Fibroblast of skin of right quadriceps (primary cell): ENCODE measurements at places on chromosomes 7 and 10.

GRCh38 chr10:125824736-125825135 is 1.4 kb downstream of the BCCIP start:
- peak; percentile 54 for DNase-seq

- peak; percentile 66 for DNase-seq
These were observed 129.6 kb downstream of the PRPF18 start for GRCh38 chr10:13716081-13717071.

GRCh38 chr10:1243486-1244234 is 187.5 kb downstream of the WDR37 start:
- DNase-seq: no peak

- DNase-seq: no peak
These were observed 136.9 kb upstream of the ASAH2 start for GRCh38 chr10:50388181-50388580.

DNA sequence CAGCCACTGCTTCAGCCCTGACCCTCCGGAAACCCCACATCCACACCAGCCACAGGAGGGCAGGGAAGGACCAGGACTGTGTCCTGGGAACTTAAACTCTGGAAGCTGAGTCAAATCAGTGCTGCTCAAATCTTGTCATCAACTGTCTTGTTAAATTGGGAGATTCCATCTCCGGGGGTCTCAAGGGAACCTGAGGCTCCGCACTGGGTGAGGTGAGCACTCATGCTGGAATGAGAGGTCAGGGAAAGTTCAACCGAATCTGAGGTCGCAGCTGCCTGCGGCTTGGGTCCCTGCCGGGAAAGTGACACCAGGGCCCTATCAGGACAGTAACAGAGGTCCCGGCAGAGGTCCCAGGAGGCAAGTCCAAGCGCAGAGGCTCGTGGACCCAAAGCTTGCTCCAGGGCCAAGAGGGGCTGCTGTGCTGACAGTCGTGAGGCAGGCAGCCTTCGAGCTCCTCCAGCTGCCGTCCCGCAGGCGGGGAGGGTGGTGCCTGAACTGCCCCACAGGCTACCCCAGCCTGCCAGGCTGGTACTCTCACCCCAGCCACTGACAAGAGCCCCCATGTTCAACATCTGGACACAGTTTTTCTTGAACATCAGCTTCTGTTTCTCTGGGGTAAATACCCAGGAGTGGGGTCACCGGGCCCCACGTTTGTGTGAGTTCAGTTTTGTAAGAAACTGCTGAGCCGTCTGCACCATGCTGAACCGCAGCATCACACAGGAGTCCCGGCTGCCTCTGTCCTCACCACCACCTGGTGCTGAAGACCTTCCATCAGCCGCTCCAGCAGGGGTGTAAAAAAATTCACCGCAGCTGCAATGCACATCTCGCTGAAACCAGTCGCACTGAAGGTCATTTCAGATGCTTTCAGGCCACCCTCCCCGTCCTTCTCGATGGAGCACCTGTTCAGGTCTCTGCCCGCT is 101.0 kb downstream of the DIP2C start:
- DNase-seq: peak; percentile 74

GRCh38 chr10:132918617-132919373 is 23.6 kb downstream of the CFAP46 start:
- no peak for DNase-seq

DNA sequence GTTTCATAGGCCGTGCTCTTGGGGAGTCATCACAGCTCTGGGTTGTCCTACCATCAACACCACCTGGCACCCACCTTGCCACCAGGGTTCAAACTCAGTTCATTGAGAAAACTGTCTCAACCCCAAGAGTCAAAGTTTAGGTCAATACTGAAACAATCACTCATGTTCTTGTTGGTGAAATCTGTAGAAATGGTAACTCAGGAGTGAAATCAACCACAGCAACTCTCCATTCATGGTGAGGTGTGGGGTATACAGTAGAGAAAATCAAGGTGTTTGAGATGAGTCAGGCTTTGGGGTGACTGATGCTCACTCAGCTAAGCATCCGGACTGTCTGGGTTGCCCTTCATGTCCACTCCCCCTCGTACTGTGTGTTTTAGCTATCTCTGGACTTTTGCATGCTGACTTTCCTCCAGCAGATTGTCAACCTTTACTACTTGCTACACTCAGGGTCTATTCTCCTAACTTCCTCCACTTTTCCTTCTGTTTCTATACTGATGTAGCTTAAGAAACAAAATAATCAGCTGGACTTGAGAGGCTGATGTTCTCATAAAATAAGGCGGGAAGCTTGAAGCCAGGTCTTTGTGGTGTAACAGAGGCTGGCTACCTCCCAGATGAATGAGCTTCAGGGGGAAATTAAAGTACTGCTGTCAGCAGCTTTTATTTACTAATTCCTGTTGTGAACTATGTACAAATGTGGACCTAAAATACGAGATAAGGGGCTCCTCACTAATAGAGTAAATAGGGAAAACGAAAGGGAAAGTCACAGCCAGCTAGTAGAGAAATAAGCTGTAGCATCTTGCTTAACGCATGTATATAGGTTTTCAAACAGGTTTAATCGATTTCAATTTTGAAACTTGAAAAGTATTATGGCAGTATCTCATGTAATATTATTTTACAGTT is 173.6 kb upstream of the AKR1E2 start:
- DNase-seq: no peak

DNA sequence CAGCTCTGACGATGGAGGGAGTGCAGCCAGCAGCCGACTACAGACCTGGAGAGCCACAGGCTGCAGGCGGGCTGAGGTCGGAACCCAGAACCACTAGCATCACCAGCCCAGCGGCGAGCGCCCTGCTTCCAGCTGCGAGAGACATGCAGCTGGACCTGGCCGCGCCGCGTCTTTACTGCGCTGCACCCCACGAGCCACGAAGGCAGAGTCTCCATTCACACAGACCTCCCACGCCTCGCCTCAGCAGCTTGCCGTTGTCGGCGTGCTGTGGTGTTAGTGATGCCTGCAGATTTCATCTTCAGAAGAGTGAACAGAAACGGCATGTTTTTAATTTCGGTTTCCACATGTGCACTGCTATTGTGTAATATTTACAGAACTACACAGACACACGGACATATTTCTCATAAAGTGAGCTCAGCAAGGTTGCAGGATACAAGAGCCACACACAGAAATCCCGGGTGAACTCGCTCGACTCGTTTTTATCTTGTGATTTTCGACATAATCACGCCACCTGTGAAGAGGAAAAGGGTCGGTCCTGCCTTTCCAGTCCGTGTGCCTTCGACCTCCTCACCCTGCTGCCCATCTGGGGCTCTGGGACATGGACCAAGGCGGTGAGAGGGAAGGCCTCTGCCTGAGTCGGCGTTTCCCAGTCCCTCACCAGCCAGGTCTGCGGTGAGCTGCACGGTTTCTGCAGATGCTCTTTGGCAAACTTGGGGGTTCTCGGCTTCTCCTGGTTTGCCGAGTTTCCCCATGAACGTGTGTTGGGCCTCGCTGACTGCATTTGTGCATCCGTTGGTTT is 252.2 kb downstream of the ELFN1 start:
- DNase-seq: peak; percentile 72

GRCh38 chr7:130882396-130882795 is 148.4 kb upstream of the KLF14 start:
- no peak for DNase-seq

DNA sequence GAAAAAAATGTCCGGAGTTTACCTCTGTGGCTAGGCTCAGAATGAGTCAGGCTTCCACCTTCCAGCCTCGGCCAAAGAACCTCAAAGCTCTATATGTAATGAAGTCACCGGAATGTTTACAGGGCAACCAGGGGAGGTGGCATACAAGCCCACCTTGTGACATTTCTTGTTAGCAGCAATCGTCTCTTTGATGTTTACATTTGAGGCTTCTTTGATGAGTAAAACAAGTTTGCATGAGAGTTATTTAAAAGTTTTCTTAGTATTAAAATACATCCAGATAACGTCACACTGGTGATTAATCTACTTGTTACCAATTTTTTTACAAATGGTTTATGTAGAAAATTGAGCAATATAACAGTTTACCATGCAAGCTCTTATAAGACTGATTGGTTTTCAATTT is 133.1 kb upstream of the ADAM12 start:
- no peak for DNase-seq

GRCh38 chr7:137755427-137755826 is 91.3 kb downstream of the DGKI start:
- no peak for DNase-seq

- DNase-seq: no peak
These were observed 146.9 kb downstream of the EVX1 start for GRCh38 chr7:27389496-27389895.

DNA sequence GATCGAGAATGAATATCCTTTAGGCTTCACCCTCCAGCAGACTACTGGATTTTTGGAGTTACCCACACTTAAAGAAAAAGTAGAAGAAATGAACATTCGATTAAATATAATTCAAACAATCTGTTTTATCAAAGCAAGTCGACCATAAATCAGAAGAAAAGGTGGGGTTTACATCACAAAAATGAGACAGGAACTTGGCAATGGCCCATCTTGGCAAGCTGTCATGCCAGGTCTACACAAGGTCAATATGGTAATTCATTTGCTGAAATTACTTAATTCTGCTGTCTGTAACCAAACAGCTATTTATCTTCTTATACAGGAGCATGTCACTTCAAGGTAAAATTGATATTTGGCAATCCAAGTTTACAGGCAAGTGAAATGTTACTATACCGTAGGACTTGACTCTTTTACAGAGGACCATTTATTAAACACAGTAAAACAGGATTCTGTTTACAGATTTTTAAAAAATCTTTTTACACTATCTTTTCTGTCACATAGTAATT is 640.6 kb upstream of the NRP1 start:
- no peak for DNase-seq

DNA sequence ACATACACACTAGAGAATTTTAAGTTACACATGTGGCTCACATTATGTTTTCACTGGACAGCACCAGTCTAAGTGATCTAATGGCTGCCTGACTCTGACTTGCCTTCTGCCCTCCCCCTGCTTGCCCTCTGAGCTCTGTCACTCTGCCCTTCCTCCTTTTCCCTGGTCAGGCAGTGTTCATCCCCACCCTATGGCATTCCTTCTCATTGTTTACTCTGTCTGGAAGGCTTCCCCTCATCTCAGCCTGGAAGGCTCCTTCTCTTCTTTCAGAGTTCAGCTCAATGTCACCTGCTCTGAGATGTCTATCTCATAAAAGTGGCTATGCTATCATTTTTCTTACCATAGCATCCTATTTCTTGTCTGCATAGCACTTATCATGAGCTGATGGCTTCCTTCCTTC is 305.7 kb downstream of the BMPER start:
- no peak for DNase-seq

DNA sequence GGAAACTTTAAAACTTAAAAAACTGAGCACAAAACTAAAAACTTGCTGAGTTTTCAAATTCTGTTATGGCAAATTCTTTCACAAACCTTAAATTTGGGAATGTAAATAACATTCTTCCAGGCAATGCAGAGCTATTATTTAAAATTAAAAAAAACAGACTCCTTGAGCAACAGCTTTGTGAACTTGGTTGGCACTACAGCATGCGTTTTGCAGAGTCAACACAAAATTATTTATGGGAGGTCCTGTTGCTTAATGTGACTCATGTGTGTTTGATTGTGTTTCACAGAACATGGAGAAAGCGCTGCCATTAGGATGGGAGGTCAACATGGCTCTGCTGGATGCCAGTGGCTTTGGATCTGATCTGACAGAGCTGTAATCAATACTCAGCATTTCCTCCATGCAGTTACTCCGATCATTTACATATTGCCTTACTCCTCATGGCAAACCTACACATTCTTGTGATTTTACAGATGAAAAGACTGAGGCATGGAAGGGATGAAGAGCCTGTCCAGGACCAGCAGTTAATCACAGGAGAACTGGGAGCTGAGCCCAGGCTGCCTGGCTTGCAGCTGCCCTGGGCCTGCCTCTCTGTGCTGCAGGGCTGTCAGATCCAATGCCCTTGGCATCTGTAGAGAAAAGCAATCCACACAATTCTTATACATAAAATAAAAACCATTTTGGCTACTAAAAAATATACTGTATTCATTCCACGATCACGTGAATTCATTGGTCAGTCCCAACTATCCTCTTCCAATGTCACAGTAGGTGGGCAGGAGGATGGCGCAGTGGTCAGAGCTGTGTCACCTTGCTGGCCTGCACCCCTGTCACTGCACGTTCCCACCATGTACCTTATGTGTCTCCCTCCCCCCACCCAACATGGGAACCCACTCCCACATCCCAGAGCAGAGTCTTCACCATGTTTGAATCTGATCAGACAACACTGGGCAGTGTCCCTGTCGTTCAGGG is 200.9 kb downstream of the CXCL12 start:
- DNase-seq: peak; percentile 81

GRCh38 chr10:123227706-123228105 is 73.5 kb downstream of the BUB3 start:
- no peak for DNase-seq

DNA sequence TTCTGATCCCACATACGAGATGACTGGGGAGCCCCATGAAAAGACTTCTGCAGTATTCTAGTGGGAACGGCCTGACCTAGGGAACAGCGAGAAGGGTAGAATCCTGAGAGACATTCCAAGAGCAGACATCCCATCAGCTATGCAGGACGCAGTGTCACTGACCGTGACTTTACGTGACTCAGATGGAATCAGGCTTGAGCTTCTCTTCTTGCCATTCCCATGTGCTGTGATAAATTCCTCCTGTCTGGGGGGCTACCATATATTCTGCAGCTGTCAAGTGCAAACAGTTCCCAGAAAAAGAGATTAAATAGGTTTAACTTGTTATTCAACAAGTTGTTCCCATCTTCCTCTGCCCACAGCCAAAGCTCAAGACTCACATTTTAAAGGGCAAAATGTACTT is 73.1 kb upstream of the PDE1C start:
- DNase-seq: peak; percentile 41

DNA sequence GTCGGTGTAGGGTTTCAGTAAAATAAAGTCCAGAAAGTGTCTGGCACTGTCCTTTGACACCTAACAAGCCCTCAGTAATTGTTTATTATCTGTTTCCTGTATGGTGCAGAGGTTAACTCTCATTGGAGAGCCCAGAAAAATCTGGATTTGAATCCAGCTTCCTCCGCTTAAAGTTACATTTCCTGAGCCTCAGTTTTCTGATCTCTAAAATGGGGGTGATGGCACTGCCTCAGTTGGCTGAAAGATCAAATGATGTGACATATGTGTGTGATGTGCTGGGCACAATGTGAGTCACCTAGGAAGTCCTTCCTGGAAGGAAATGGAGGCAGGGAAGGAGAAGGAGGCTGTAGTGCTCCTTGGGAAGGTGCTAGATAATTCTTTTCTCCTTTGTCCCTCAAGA is 14.7 kb upstream of the CDH23 start:
- no peak for DNase-seq

GRCh38 chr7:141417506-141417905 is 133.7 kb upstream of the AGK start:
- DNase-seq: no peak

- peak; percentile 8 for DNase-seq
These were observed 24.6 kb upstream of the AKR1B10 start for GRCh38 chr7:134502463-134503371.
